ENCODE measurements at places on chromosomes 1 and 21. TPM values are rescaled to one million over a fixed set of nuclear protein-coding genes. Genes with fewer than 3 reads are reported as not detected.
A peak's percentile ranks its signal among the peaks of the same experiment; 100 is the strongest.

DNA sequence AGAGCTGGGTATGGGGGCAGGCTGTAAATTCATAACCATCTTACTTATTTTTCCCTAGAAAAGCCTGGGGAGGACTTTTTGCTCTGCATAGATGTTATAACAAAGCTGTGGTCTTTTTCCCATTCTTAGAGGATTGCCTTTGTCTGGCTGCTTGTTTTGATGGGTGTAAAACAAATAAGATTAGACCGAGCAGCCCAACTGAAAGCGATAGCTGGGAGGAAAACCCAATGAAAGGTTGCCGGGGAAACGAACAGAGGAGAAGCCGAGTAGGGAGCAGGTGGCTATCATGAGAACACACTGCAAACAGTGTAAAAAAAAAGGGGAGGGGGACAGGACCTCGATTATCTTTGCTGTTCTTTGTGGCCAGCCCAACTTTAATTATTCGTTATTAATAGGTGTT is 1.9 kb downstream of the ELAVL4 start:
- no peak for DNase-seq

C1orf94 gene
- not detected for total RNA-seq

DNA sequence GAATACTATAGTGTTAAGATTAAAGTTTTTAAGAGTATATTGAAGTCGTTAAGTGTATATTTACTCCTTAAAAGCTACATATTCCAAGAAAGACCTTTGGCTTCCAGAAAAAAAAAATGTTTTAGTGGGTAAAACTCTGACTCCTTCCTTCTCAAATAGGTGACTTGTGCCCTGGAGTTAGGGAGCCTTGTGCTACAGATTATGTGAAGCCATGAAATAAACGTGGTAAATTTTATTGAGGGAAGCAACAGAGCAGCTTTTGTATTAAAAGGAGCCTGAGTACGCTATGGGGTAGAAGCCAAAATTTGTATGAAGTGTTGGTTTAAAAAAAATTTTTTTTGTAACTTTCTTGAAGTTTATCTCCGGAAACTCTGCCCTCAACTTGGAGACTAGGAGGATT is 994 bp downstream of the RO60 start:
- no peak for DNase-seq

DNA sequence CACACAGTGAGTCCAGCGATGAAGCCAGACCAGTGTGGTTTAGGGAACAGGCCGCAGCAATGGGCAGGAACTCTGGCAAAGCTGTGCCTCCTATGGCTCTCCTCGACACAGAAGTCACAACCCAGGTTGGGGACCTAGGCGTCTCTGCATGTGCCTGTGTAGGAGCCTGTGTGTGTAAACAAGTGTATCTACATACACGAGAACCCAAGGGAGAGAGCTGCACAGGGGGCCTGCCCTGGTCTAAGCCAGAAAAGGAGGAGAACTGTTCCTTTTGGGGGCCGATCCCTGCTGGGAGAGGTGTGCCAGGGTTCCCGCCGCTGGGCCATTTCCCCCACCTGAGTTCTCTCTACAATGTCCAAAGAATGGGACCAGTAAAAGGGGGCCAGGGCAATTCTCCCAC is 56.0 kb downstream of the CD247 start:
- no peak for DNase-seq

DNA sequence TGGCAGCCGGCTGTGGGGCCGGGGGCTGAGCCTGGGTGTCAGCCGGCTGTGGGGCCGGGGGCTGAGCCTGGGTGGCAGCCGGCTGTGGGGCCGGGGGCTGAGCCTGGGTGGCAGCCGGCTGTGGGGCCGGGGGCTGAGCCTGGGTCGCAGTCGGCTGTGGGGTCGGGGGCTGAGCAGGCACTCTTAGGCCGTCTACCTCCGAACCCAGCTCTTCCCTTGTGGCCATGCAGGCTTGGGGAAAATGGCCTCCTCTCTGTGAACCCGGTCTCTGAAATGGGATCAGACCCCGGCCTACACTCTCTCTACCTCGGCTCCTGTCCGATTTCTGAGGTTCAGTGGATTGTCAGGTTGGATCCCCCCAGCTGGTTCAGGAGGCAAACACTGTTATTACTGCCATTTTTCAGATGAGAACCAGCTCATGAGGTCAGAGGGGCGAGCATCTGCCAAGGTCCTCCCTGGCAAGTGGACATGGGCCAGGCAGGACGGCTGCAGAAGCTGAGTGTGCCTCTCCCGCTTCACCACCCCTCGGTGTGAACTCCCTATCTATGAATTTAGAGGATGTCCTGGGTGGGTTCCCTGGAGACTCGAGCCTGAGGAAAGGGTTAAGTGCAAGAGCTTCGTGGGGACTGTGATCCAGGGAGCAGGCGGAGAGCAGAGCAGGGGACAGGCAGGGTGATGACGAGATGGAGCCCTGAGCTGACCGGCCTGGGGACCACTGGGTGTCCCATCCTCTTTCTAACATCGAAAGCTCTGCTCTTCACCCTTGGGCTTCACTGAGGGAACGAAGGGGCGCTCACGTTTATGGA is 10.9 kb upstream of the COL18A1 start:
- no peak for DNase-seq

DNA sequence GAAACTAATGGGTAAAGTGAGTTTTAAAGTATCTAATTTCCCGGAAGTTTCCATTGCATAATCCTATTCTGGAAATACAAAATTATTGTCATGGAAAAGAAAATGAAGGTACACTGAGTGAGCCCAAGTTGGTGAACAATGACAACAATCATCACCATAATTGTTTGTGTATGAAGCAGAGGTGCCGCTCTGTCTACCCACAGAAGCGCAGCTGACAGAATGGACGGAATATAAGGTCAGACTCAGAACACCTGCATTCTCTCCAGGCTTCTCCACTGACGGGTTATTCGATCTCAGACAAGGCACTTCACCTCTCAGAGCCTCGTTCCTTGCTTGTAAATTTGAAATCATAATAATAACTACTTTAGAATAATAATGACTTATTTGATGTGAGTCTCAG is 99.1 kb upstream of the NGF start:
- DNase-seq: no peak

DNA sequence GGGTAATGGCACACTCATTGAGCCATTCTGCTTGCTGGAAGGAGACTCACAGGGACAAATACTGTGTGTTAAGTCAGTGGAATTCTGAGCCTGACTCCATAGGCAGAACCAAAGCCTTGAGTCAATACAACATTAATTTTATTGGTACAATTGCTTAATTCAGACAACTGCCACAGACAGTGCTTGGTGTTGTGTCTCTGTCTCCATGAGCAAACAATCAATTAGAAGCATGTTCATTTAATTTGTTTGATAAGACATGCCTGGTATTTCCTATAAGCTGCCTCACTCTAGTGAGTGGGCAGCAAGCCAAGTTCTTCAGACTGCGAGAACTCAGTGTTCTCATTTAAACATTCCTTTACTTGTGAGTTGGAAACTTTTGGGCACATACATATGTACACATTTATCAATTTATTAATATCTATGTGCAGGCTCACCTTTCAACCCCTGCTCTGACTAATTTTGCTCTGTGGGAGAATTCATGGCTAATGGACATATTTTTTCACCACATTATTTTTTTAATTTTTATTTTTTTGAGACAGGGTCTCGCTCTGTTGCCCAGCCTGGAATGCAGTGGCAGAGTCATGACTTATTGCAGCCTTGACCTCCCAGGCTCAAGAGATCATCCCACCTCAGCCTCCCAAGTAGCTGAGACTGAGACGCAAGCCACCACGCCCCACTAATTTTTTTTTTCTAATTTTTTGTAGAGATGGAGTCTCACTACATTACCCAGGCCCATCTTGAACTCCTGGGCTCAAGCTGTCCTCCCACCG is 4.5 kb upstream of the SRSF10 start:
- no peak for DNase-seq

DNA sequence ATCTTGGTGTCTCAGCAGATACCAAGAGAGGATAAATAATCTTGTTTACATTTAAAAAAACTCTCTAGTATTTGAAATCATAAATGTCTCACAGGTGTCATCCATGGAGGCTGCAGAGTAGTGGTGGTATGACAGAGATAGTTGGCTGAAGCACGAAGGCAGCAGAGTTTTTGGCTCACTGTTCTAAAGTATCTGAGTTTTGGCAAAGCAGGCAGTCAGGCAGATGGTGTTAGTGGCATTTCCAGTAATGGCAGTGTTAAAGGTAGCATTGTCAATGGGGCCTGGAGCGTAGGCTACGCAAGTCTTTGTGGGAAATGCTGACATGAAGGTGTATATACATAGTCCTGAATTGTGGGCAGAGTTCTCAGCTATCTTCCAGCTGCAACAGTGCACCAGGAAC is 68.5 kb upstream of the HSD17B7 start:
- DNase-seq: no peak

GRCh38 chr1:1063945-1064831 is 9.9 kb downstream of the RNF223 start:
- DNase-seq: peak; percentile 62

Data from neural crest cell (in vitro differentiated cells).